Stimulated activated CD4-positive, alpha-beta T cell treated with anti-CD3 and anti-CD28 coated beads, TNF-alpha, amount 100 ng/mL, for 24 hours (primary cell): ENCODE measurements at places on chromosomes 7 and 10.

DNA sequence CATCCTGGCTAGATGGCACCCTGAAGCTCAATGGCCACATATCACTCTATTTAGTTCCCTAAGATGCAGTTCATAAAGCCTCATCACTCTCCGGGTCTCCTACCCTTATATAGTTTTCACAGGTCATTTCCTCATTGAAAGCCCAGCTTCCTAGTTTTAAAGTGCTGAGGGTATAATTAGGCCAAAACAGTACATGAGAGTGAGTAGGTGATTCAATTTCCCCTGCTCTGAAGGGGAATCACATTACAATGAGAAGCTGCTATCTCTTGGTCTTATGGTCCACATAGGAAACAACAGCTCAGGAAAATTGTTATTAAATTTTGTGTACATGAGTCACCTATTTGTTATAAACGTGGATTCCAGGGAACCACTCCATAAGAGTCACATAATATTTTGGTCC is 162.0 kb downstream of the SEMA3E start:
- DNase-seq = no peak

- DNase-seq = no peak
These were observed 2.4 kb downstream of the ADCK2 start for GRCh38 chr7:140674899-140675701.

DNA sequence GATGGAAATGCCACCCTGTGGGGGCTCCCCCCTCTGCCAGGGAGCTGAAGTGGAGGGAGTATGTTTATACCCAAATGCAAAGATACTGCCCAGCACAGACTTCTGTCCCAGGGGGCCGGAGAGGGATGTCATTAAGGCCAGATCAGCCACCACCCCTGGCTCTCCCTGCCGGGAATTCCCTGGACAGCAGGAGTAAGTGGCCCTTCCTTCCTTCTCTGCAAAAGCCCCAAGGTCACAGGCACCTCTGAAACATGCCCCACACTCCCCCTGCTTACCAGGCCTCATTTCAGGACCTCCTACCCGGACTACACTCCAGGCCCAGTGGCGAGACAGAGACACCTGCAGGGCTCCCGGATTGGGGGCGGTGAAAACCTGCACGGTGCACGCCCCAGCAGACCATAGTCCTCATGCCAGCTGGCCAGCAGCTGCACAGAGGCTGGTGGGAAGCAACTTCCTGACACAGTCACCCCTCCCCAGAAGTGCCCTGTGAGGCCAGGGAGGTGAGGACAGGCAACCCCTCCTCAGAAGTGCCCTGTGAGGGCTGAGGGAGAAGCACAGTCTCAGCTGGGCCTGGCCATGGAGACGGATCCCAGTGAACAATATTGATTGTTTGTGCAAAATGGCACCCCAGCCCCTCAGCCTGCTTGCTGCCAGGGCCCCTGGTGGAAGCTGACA is 33.0 kb upstream of the RET start:
- DNase-seq = no peak

- no peak for DNase-seq
These were observed 69.1 kb upstream of the PDSS1 start for GRCh38 chr10:26628395-26628794.

- DNase-seq = no peak
These were observed 18.5 kb upstream of the TRIM56 start for GRCh38 chr7:101066833-101067177.

DNA sequence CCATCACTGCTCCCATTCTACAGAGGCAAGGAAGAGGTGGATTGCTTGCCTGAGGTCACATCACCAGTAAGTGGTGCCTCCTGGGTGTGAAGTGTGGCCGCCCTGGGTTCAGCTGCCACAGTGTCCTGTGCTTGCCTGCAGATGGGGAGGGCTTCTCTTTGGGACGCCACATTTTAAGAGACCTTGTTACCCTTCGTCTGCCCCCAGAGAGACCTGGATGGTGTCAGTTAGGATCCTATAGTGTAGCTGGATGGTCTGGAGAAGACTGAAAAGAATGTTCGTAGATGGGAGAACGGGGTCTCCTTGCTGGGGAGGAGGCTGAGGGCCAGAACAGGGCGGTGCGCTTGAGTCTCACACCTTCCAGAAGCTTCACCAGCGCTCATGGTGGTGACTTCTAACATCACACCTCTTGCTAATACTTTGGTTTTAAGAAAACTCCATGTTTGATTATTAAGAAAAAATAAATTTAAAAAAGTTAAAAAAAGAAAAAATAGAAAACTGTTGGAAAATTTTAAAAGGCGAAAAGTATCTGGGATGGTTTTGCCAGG is 2.3 kb downstream of the DOCK1 start:
- no peak for DNase-seq

DNA sequence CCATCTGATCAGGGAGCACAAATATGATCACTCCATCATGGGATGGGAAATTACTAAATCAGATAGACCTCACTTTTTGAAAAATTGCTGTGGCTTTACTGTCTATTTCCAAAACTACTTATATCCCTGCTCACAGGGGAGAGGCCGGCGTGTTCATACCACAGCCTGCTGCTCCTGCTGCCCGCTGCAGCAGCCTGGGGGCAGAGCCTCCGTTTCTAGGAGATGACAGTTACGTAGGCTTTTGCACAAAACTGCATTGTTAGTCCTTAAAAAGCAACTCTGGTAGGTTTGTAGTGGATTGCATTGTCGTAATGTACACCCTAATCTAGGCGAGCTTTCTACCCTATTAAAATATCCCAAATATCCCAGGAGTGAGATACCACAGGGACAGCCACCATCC is 203.7 kb downstream of the EBF3 start:
- DNase-seq = no peak
